ENCODE measurements at places on chromosomes 3 and 15.

DNA sequence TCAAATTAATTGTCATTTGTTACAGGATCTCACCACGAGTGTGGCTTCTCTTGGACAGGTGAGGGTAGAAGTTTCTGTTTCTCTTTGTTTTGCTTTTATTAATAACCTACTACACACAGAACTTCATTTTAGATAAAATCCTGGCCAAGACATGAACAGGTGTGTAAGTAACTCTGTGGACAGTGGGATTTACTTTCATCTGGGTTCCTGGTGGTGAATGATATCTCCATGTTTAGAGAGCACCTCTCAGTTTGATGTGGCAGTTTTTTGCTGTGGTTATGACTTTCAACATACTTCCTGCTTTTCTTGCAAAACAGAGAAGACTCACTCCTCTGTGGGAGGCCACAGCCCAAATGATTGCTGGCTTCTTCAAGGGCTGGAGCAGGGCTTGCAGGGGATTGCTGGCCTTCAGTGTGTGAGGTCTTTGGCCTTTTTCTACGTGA lies 71.1 kb upstream of the XCR1 start:
- DNase-seq: no peak

DNA sequence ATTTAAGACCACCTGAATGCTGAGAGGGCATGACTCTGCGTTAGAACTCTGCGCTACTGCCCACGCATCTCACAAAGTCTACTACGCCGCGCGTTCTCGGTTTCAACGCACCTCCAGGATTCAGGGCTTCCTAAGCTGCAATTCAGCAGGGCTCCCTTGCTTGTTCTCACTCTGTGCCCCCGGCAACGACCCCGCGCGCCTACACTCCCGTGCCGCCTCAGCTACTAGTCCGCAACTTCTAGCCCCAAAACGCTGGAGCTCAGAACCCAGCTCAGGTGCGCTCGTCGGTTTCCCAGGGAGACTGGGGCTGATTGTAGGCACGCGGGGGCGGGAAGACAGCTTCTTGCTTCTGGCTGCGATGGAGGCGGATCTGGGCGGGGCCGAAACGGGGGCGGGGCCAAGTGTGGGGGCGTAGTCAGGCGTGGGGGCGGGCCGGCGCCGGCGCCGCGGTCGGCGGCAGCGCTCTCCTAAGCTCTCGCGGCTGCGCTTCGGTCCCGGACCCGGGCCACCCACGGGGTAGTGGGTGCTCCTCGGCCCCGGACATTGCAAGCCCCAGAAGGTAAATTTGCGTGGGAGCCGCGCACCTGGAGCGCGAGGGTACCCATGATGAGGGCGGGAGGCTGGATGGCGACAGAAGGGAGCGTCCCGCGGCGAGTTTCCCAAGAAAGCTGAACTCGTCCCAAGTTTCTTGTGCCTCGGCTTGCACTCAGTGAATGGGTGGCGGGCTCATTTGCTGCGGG lies at the start of gene ARHGEF26:
ARHGEF26 (plus strand) TSS at position 430 of the 740 bp plus-strand sequence. CDS start 603 bp downstream, outside the sequence.
- DNase-seq: peak; percentile 60

- no peak for DNase-seq
Observed at GRCh38 chr15:98907927-98908471, 99.6 kb downstream of the PGPEP1L start.

GRCh38 chr3:149790698-149791097 lies 1.7 kb downstream of the ANKUB1 start:
- DNase-seq: no peak

GRCh38 chr3:32815841-32816438 lies 1.9 kb upstream of the TRIM71 start:
- no peak for DNase-seq

GRCh38 chr3:150762662-150763121 lies 277 bp downstream of the SIAH2 start:
- peak; percentile 29 for DNase-seq

DNA sequence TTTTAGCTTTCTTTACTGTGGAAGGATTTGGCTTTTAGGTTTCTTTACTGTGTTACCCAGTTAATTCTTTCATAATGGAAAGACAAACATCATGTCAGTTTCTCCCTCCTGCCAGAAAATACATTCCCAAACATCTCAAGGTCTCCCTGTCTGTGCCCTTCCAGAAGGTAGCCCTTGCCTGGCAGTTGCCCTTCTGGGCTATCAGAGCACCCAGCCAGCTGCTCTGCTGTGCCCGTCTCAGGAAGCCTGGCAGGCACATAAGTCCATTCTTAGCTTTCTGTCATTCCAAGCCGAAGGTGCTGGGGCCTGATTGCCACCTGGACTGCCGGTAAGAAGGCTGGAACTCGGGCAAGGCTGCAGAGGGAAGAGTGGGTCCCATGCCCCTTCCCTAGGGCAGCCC lies 203.4 kb downstream of the SLCO3A1 start:
- DNase-seq: no peak

DNA sequence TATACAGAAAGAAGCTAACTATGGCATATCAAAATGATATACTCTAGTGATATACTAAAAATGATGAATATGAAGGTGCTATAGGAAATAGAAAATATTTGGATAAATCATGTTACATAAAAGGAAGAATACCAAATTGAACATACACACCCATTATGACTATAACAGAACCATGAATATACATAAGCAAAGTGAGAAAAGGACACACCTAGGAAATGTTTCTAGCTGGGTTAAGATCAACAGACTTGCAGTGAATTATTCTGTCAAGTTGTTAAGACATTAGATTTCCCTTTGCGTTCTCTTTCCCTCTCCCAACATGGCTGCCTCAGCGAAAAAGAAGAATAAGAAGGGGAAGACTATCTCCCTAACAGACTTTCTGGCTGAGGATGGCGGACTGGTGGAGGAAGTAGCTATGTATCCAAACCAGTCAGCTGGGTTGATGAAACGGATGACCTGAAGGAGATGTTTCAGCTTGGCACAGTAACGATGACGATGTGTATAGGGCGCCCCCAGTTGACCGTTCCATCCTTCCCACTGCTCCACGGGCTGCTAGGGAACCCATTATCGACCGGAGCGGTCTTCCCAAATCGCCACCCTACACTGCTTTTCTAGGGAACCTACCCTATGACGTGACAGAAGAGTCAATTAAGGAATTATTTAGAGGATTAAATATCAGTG lies 20.2 kb upstream of the PARP14 start:
- no peak for DNase-seq

DNA sequence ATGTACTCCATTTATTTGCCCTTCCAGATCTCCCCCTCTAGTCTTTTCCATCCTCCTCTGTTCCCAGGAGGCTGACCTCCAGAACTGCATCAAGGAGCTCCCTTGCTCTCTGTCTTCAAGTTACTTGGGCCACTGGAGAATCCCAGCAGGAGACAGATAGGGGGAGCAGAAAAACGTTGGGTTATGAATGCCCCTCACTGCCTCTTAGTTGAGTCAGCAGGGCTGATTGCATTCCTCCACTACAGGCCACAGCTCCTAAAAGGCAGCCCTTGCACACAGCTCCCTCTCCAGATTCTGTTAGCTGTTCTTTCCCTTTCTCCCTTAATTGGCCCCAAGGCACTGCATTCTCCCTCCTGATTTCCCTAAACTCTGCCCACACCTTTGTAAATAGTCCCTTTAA lies 12.4 kb upstream of the CEP152 start:
- DNase-seq: no peak
